ENCODE measurements at places on chromosomes 13 and 19. TPM values are rescaled to one million over a fixed set of nuclear protein-coding genes. Genes with fewer than 3 reads are reported as not detected.

RFPL4A gene
- total RNA-seq: not detected

KIR2DL1 gene
- 0.58 TPM for total RNA-seq

NLRP5 gene
- total RNA-seq: not detected

SSBP4 gene
- total RNA-seq: 57.3 TPM

RCBTB2 gene
- 18.4 TPM for total RNA-seq

ZMYM2 gene
- 64.3 TPM for total RNA-seq

MISP gene
- total RNA-seq: 15.9 TPM

ZNF823 gene
- 5.6 TPM for total RNA-seq

SPACA4 gene
- total RNA-seq: 0.98 TPM

SLC46A3 gene
- total RNA-seq: 20.2 TPM

UGGT2 gene
- 21.7 TPM for total RNA-seq

PSG7 gene
- not detected for total RNA-seq

SHANK1 gene
- 0.35 TPM for total RNA-seq

WTIP gene
- total RNA-seq: 37.1 TPM

DCT gene
- total RNA-seq: not detected

ZNF439 gene
- 9.4 TPM for total RNA-seq

DNAJC3 gene
- 67.9 TPM for total RNA-seq

ZNF14 gene
- 6.4 TPM for total RNA-seq

ZNF628 gene
- total RNA-seq: 10.2 TPM

TNNI3 gene
- total RNA-seq: not detected

NCR1 gene
- 1.5 TPM for total RNA-seq

SIGLEC5 gene
- total RNA-seq: 0.90 TPM

LAIR1 gene
- 87.8 TPM for total RNA-seq

SPRED3 gene
- total RNA-seq: 1.6 TPM

LYPD5 gene
- total RNA-seq: 3.6 TPM

IRGC gene
- total RNA-seq: not detected

FBXO17 gene
- 13.3 TPM for total RNA-seq

FRY gene
- 76.6 TPM for total RNA-seq

DKKL1 gene
- total RNA-seq: not detected

ALG11 gene
- 38.4 TPM for total RNA-seq

ADAMTSL5 gene
- 4.8 TPM for total RNA-seq

ACP7 gene
- not detected for total RNA-seq

CBLC gene
- total RNA-seq: 3.2 TPM

USHBP1 gene
- 14.0 TPM for total RNA-seq

CPT1C gene
- 6.1 TPM for total RNA-seq

MYH14 gene
- total RNA-seq: 146 TPM

CTXN1 gene
- 1.2 TPM for total RNA-seq

PDX1 gene
- total RNA-seq: not detected

FCER2 gene
- 0.58 TPM for total RNA-seq

TGFBR3L gene
- total RNA-seq: 1.2 TPM

FPR3 gene
- total RNA-seq: 41.0 TPM

ZNF667 gene
- 2.8 TPM for total RNA-seq

All from upper lobe of right lung (tissue), 1 donor.